Occipital lobe (tissue), 3 donors: ENCODE measurements at places on chromosomes 1 and 21.

- DNase-seq, result no peak
These were observed 119.5 kb downstream of the TBX19 start for GRCh38 chr1:168400139-168400538.

DNA sequence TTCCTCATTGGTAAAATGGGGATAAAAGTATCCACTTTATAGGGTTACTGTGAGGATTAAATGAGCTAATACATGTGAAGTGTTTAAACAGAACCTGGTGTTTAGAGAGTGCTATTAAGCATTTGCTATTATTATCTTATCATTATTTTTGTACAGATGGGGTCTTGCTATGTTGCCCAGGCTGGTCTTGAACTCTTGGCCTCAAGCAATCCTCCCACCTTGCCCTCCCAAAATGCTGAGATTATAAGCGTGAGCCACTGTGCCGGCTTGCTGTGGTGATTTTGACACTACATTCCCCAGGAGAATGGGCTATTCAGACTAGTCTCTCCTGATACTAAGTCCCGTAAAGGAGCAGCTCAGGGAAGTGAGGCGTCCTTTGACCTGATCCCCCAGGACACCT is 6.3 kb upstream of the ARHGEF10L start:
- no peak for DNase-seq

GRCh38 chr21:35484851-35485250 is 435.7 kb upstream of the RUNX1 start:
- DNase-seq, result no peak

DNA sequence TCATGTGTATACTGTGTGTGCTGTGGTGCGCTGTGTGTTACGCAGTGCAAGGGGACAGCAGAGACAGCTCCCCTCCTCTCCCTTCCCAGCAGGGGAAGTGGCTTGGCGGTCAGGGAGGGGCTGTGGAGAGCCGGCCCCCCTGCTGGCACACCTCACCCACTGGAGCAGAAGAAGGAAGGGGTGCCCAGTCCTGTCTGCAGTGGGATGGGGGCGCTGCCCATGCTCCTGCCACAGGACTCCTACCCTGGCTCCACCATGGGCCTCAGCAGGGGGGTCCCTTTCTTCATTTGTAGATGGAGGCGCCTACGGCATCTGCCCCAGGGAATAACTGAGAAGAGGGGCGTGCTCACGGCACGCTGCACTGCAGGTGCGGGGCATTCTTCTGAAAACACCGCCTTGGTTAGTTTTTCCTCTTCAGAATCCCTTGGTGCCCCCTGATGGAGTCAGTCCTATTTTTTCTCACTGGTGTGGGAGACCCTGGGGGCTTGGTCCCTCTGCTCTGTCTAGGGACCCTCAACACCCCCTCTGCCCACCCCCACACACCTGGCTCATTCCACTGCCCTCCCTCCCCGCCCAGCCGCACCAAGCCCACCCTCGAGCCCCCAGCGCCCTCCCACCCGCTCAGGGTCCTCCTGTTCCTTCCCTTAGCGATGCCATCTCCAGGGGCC is 13.8 kb upstream of the LDLRAP1 start:
- DNase-seq, result no peak

GRCh38 chr1:37169743-37170275 is 135.5 kb upstream of the GRIK3 start:
- DNase-seq, result no peak

GRCh38 chr1:205703072-205703471 is 22.8 kb upstream of the SLC45A3 start:
- no peak for DNase-seq

GRCh38 chr1:44012404-44012803 is 18.9 kb downstream of the SLC6A9 start:
- DNase-seq, result no peak

DNA sequence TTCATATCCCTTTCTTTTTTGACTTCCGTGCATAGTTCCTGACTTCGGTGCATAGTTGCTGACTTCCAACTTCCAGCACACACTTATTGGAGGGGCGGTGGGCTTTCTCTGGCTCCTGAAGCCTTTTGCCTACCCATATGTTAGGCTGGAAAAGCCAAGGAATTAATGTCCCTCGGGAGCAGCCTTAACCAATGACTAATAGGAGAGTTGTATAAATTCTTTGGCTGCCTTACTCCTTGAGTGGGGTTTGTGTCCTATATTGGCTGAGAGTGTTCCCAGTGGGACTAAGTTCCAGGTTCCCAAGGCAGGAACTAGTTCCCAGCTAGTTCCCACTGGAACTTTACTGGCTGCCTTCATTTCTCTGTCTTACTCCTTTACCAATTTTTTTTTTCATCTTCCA is 105.7 kb downstream of the ZNF326 start:
- DNase-seq, result no peak

DNA sequence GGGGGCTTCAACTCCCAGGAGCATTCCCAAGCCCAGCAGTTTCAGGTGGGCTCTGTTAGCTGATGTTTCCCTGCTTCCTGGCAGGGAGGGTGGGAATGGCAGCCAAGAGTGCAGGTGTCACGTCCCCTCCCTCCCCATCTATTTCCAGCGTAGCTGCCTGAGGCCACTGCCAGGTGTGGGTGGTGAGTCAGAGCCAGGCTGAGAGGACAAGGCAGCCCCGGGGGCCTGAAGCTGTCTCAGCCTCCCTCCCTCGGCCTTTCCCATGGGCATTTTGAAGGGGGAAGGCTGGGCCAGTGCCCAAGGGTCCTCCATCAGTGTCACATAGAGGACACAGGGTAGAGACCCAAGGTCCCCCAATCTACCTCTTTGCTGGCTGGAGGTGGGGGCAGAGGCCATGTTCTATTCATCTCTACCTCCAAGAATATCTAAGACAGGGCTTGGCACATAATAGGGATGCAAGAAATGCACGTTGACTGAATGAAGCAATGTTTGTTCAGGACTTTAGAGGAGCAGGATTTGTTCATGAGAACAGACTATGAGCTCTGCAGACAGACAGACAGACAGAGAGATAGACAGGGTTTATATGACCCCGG is 34.4 kb upstream of the ID3 start:
- DNase-seq, result no peak

- DNase-seq, result no peak
These were observed 7.4 kb downstream of the ACAP3 start for GRCh38 chr1:1300352-1300739.

GRCh38 chr1:77562596-77563150 is 119.8 kb downstream of the ZZZ3 start:
- DNase-seq, result no peak

GRCh38 chr1:173280899-173281660 is 73.9 kb upstream of the TNFSF4 start:
- no peak for DNase-seq

GRCh38 chr1:239061770-239062169 is 324.6 kb upstream of the CHRM3 start:
- no peak for DNase-seq

- DNase-seq, result no peak
These were observed 555.3 kb downstream of the NUF2 start for GRCh38 chr1:163877016-163877415.

- DNase-seq, result peak; percentile 27
These were observed 668 bp downstream of the RNF11 start for GRCh38 chr1:51236531-51237350.
